ENCODE measurements at places on chromosomes 12 and 14. TPM values are rescaled to one million over a fixed set of nuclear protein-coding genes. Genes with fewer than 3 reads are reported as not detected.

DNA sequence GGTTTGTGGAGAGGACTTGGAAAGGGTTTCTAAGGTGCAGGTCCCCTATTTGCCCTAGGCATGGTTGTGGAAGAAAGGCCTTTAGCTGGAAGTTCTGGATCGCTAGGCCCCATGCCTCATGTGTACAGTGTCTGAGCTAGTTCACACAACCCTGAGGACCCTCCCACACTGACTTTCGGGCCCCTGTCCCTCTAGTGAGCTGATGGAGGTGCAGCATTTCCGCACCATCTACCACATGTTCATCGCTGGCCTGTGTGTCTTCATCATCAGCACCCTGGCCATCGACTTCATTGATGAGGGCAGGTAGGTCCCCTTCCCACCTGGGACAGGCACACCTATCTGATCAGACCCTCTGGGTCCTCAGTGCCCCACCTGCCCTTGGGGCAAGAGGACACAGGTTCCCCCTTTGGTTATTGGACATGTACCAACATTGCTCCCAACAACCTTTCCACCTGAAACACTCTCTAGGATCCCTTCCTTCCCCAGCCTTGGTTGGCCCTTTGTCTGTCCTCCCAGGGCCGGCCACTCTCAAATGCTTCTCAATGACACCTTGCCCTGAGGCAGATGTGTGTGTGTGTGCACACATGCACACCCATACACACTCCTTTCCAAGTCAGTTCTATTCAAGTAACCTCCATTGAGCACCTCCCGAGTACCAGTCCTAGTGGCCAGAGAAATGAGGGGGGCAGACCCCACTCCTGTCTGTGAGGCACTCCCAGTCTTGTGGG lies 2.6 kb downstream of the SOAT2 start:
- H3K27me3 ChIP-seq: no peaks in the 10 kb centered on the region
- no peak overlapping the region for H3K4me3 ChIP-seq
- no peak for DNase-seq
- H3K36me3 ChIP-seq: peaks cover 1% of the 10 kb centered on the region
- no peak overlapping the region for H3K27ac ChIP-seq

GRCh38 chr12:101772012-101772775 lies 32.9 kb upstream of the SYCP3 start:
- H3K27me3 ChIP-seq: no peaks in the 10 kb centered on the region
- H3K36me3 ChIP-seq: peaks cover 10% of the 10 kb centered on the region
- no peaks in the 10 kb centered on the region for H3K4me1 ChIP-seq
- no peak for DNase-seq
- H3K27ac ChIP-seq: peak overlapping the region; percentile 15
- no peak overlapping the region for H3K4me3 ChIP-seq

DNA sequence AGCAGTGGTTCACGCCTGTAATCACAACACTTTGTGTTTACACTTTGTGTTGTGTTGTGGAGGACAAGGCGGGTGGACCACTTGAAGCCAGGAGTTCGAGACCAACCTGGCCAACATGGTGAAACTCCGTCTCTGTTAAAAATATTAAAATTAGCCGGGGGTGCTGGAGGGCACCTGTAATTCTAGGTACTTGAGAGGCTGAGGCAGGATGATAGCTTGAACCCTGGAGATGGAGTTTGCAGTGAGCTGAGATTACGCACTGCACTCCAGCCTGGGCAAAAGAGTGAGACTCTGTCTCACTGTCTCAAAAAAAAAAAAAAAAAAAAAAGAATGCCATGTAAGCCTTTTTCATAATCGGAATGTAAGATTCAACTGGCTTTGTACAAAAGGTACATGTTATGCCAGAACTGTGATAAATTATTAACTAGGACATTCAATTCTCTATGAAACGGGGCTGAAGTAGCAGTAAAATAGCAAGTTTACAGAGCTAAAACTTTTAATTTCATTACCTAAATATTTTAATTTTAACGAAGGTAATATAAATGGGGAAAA lies 13.9 kb upstream of the PITPNM2 start:
- H3K4me1 ChIP-seq: peaks cover 4% of the 10 kb centered on the region
- no peak overlapping the region for H3K4me3 ChIP-seq
- peaks cover 16% of the 10 kb centered on the region for H3K36me3 ChIP-seq
- DNase-seq: no peak
- no peak overlapping the region for H3K27ac ChIP-seq

- no peak overlapping the region for H3K27ac ChIP-seq
- H3K36me3 ChIP-seq: no peaks in the 10 kb centered on the region
- H3K4me1 ChIP-seq: no peaks in the 10 kb centered on the region
- DNase-seq: no peak
- H3K4me3 ChIP-seq: no peak overlapping the region
Observed at GRCh38 chr12:25023808-25024207, 74.9 kb upstream of the BCAT1 start.

DNA sequence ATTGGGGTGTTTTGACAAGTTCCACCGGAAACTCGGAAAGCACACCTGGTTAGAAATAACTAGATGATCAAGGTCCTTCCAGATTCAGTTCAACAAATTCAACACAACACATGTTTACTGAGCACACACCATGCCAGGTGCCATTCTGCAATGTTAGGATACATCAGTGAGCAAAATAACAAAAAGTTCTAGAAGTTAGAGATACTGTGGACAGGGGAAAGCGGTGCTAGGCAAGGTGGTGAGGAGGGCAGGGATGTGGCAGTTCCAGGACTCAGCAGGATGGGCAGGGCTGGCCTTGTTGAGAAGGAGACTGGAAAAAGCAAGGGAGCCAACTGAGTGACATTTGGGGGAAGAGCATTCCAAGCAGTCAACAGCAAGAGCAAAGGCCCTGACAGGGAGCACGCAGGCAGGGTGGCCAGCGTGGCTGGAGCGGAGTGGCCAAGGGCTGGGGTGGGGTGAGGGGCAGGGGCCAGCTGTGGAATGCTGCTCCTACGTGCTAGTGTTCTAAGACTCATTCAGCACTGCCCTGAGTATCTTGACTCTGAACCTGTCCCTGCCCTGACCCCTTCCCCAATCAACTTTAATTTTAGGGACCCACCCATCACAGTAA lies 19.4 kb upstream of the FAIM2 start:
- no peak overlapping the region for H3K27ac ChIP-seq
- no peak for DNase-seq
- no peak overlapping the region for H3K4me3 ChIP-seq

DNA sequence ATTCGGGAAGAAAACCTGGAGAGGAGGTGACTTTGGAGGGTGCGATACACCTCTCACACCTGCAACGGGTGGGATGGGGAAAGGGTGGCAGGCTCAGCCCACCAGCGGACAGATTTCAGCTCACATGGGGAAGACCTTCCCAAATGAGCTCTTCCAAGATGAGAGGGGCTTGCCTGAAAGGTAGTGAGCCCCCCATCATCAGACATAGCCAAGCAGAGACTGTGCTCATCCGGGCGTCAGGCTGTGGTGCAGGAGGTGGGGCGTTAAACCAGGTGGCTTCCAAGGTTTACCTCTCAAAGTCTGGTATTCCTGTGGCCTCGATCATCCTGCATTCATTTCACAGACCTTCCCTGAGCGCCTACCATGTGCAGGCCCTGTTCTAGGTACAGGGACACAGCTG lies 105.4 kb upstream of the FKBP4 start:
- no peaks in the 10 kb centered on the region for H3K36me3 ChIP-seq
- H3K27ac ChIP-seq: peak overlapping the region; percentile 20
- DNase-seq: no peak
- no peaks in the 10 kb centered on the region for H3K27me3 ChIP-seq

- no peak overlapping the region for H3K27ac ChIP-seq
- no peak overlapping the region for H3K4me3 ChIP-seq
- H3K4me1 ChIP-seq: no peaks in the 10 kb centered on the region
Observed at GRCh38 chr12:124805876-124806668, 57.6 kb downstream of the SCARB1 start.

DNA sequence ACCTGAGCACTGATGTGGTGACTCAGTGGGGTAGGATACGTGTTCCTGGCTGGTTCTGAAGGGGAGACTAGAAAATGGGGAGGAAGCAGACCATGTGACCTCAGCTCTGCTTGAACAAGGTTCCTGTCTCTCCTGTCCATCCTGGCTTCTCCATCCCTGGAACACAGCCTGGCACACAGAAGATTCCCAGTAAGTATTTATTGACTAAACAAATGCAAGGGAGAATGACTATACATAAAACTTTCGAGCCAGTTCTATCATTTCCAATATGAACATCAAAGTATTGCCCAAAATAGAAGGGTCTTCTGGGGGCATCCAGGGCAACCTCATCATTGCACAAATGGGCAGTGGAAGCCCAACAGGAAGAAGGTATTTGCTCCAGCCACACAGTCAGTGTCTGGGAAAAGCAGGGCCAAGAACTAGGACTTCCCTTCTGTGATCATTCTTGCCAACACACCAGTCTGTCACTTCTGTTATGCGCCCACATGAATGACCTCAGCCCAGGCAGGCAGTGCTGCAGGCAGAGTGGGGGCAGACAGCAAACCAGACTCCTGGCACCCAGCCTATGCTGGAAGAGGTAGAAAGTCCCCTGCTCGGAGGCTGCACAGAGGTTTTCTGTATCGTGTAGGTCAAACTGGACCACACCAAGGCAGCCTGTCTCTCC lies 5.6 kb upstream of the SERPINA9 start:
- no peaks in the 10 kb centered on the region for H3K36me3 ChIP-seq
- H3K27ac ChIP-seq: no peak overlapping the region
- no peak for DNase-seq
- peaks cover 14% of the 10 kb centered on the region for H3K27me3 ChIP-seq
- no peak overlapping the region for H3K4me3 ChIP-seq

- no peaks in the 10 kb centered on the region for H3K36me3 ChIP-seq
- H3K4me3 ChIP-seq: no peak overlapping the region
- no peaks in the 10 kb centered on the region for H3K27me3 ChIP-seq
Observed at GRCh38 chr14:33642691-33643244, 308.1 kb downstream of the EGLN3 start.

GRCh38 chr12:80230068-80230467 lies 130.7 kb downstream of the OTOGL start:
- H3K36me3 ChIP-seq: no peaks in the 10 kb centered on the region
- DNase-seq: no peak
- H3K4me3 ChIP-seq: no peak overlapping the region

GRCh38 chr12:130591736-130592135 lies 124.4 kb downstream of the RIMBP2 start:
- DNase-seq: no peak
- no peak overlapping the region for H3K4me3 ChIP-seq
- H3K4me1 ChIP-seq: no peaks in the 10 kb centered on the region
- H3K27ac ChIP-seq: no peak overlapping the region
- H3K36me3 ChIP-seq: no peaks in the 10 kb centered on the region

DNA sequence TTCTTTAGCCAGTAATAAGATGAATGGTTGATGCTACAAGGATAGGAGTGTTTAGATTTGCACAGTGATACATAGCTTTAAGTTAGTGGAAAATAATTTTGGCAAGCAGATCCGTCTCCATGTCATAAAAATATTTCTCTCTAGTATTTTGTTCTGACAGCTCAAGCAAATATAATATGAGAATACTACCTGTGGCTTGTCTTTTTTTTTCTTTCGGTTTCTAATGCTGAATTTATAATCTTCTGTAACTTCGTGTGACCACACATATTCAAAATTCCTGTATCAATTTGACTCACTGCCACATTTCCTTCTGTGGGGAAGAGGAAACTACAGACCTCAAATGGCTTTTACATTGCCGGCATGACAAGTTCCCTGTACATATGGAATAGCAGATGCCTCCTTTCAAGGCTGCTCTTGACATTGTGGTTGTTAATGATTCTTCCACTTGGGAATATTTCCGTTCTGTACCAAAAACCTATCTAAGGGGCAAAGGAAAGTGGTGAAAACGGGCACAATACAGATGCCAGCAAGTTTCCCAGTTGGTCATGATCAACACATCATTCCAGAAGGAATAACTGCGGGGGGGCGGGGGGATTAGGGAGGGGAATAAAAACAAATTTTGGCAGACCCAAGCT lies 103.6 kb upstream of the CCDC91 start:
- peaks cover 19% of the 10 kb centered on the region for H3K4me1 ChIP-seq
- H3K27ac ChIP-seq: no peak overlapping the region
- peaks cover 1% of the 10 kb centered on the region for H3K36me3 ChIP-seq
- H3K4me3 ChIP-seq: no peak overlapping the region
- DNase-seq: no peak

- no peak overlapping the region for H3K27ac ChIP-seq
- DNase-seq: no peak
- no peak overlapping the region for H3K4me3 ChIP-seq
- no peaks in the 10 kb centered on the region for H3K36me3 ChIP-seq
- H3K4me1 ChIP-seq: peaks cover 3% of the 10 kb centered on the region
- H3K27me3 ChIP-seq: peaks cover 10% of the 10 kb centered on the region
Observed at GRCh38 chr14:103115845-103116572, 7.3 kb upstream of the TNFAIP2 start.

GRCh38 chr12:111045941-111046340 lies 125.6 kb upstream of the MYL2 start:
- H3K27me3 ChIP-seq: no peaks in the 10 kb centered on the region
- H3K36me3 ChIP-seq: no peaks in the 10 kb centered on the region
- no peak overlapping the region for H3K4me3 ChIP-seq
- no peak for DNase-seq
- H3K4me1 ChIP-seq: no peaks in the 10 kb centered on the region

- H3K27ac ChIP-seq: no peak overlapping the region
- no peaks in the 10 kb centered on the region for H3K27me3 ChIP-seq
- no peaks in the 10 kb centered on the region for H3K4me1 ChIP-seq
- no peak for DNase-seq
Observed at GRCh38 chr12:58247633-58248032, 306.3 kb downstream of the ATP23 start.

DNA sequence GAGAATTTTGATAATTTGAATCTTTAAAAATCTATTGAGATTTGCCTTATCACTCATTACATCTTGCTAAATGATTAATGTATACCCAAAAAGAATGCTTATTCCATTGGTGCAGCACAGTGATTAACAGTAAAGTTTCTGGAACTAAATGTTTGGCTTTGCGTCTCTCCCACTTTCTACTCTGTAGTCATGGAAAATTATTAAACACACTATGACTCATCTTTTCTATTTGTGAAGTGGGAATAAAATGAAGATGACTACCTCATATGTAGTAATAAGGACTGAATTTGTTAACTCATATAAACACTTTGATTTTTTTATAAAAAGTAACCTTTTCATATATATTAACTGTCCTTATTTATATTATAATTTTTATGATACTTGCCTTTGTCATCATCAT lies 118.1 kb downstream of the RERGL start:
- no peak overlapping the region for H3K4me3 ChIP-seq
- H3K27me3 ChIP-seq: no peaks in the 10 kb centered on the region
- H3K27ac ChIP-seq: no peak overlapping the region
- no peak for DNase-seq
- H3K36me3 ChIP-seq: no peaks in the 10 kb centered on the region

The PLEKHD1 gene
- total RNA-seq: 0.04 TPM

The C12orf43 gene
- 35.8 TPM for total RNA-seq

The AICDA gene
- not detected for total RNA-seq

The TAS2R19 gene
- total RNA-seq: 0.89 TPM

The KRT85 gene
- not detected for total RNA-seq

The FOXN4 gene
- total RNA-seq: not detected

The PRKD1 gene
- not detected for total RNA-seq

The DCAF11 gene
- 56.7 TPM for total RNA-seq

The GDF11 gene
- total RNA-seq: 11.9 TPM

The MGP gene
- not detected for total RNA-seq

The LMO3 gene
- total RNA-seq: not detected

The ADCY4 gene
- total RNA-seq: 0.70 TPM

All from activated naive CD8-positive, alpha-beta T cell treated with anti-CD3 and anti-CD28 coated beads for 36 hours (primary cell).